Kidney capillary endothelial cell (primary cell): ENCODE measurements at places on chromosomes 7 and 10.

DNA sequence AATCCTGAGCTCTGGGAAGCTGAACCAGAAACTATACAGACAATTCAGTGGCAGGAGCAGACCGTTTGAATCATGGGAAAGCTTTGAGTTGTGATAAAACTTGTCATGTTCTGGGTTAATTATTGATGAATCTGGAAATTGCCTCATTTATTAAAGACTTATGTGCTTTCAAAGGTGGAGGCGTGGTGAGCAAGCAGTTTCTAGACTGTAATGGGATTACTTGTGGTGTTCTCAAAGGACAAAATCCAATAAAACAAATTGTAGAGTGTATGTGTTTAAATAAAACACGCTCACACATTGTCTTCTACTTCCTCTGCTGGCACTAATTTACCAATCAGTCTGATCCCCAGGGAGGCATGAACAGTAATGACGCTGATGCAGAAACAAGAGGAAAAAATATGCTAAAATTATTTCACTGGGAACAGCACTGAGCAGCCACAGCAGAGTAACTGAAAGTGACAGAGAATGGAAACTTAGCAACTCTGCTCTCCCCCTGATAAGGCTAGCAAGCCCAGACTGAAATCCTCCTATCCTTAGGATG, 25.1 kb downstream of the PARD3 start:
- DNase-seq: no peak

DNA sequence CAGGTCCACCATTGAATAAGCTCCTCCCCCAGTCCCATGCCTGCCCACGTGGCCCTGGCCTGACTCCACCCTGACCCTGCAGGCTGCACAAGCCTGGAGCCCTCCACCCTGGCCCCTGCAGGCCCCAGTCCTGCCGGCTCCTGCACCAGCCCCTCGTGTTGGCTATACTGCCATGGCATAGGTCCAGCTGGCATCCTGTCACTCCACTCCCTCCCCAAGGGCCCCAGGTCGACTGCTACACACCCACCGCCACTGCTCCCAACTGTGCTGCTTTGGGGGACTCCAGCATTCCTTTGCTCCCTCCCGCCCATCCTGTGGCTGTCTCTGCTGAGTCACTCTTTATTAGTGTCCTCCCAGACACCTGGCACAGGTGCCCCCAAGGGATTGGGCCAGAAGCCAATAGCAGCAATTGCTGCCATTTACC, 32.4 kb upstream of the HSPA12A start:
- no peak for DNase-seq

GRCh38 chr7:16028103-16028502, 341.6 kb upstream of the MEOX2 start:
- peak; percentile 90 for DNase-seq

DNA sequence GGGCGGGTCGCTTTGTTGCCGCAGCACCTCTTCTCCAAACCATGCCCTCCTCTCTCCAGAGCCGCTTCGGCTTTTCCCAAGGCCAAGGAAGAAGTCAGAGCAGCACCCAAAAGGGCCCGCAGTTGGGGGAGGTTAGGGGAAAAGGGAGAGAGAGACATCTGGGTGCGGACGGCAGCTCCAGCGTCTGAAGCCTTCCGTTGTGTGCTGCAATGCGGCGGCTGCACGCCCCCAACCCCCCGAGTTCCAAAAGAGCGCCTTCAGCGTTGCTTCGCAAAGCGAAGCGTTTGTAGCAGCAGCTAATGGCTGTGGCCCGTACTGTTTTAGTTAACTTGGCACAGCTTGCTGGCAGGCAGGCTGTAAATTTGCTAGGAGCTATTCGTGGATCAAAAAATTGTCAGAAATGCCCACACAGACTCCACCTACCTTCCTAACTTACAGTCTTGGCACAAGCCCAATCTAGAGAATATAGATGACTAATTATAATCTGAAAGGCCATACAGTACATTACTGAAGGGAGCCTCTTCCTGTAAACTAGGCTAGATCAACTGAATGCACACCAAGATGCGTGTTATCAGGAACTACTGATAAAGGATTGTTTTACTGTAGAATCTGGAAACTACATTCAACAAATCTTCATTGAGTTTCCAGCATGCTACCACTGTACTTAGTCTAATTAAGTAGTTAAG, 1.1 kb upstream of the KBTBD2 start:
- peak; percentile 87 for DNase-seq

DNA sequence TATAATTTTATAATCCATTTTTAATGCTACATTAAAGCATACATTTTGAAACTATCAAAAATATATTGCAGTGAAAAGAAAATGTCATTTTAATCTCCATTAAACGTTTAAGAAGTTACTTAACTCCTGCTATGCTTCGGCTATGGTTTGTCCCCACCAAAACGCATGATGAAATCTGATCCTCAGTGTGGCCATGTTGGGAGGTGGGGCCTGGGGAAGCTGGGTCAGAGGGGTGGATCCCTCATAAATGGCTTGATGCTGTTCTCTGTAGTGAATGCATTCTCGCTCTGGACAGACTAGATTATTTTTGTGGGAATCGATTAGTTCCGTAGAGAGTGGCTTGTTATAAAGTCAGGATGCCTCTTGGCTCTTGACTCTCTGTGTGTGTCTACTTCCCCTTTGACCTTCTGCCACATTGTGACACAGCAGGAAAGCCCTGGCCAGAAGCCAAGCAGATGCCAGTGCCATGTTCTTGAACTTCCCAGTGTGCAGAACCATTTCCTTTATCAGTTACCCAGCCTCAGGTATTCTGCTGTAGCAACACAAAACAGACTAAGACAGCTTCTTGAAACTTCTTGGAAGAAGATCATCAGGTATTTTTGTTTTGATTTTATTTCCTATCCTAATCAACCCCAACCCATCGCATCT, 77.8 kb downstream of the TCERG1L start:
- no peak for DNase-seq

DNA sequence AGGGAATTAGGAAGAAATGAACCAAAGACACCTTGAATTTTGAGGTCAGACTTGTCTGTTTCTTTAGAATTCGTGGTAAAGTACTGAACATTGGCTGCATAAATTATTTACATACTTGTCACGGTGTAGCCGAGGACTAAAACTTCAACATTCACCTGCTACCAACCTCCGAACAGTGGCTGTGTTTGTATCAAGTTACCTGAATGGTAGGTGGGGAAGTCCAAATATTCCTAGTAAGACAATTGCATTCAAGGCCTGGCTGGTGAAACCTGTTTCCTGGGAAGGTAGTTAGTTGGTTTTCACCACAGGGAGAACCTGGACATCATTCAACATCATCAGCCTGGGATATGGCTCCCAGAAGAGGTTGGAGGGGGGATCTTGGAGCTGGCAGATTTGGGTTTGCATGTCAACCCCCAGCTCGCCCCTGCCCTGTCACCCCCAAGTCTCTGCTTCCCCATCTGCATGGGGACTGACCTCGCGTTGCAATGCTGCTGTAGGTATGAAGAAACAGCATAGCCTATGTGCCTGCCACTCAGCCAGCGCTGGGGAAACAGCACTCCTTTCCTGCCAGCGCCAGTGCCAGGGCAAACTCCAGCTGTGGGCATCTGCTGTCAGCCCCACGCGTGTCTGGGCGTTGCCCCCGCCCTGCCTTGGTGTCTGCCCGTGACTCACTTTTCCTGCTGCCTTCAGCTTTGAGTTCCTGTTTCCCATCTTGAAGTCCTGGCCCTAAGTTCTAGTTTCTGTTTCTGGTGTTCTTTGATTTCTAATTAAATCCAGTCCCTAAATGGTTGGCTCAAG, 12.7 kb upstream of the LARP4B start:
- peak; percentile 67 for DNase-seq

GRCh38 chr10:133267829-133268228, 8.8 kb downstream of the ADAM8 start:
- no peak for DNase-seq

GRCh38 chr10:49219248-49219647, 31.1 kb upstream of the TMEM273 start:
- no peak for DNase-seq

GRCh38 chr7:29242265-29242664, 47.7 kb downstream of the CHN2 start:
- DNase-seq: no peak

DNA sequence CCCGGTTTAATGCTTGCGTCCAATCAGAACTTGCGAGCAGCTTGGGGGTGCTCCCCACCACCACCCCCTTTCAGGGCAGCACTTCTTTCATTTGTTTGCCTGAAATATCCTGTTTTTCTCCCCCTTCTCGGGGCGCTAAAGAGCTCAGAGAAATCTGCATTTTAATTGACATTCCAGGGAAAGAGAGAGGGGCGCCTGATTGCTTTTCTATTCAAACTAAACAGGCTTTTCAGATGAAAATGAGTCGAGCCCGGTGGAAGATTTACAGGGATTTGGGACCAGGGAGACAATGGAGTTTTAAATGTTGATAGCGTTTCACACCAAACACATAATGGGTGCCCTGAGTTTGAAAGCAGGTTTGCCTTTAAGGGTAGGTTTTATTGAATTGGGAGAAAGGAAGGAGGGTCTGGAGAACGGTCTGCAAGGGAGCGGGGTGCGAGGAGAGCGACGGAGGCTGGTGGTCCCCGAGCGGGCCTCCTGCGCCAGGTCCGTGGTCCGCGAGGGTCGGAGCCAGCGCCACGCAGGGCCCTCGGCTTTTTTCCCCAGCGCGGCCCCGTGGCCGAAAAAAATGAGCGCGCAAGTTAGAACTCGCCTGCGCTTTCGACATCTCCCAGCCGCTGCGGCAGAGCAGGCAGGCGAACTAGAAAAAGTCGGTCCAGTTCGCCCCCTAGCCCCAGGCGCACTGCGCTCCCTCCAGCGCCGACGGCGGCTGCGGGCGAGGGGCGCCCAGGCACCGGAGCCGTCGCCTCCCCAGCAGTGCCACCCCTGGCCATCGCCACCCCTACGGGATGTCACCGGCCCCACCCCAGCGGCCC, 1.3 kb downstream of the FGFR2 start:
- DNase-seq: no peak

- no peak for DNase-seq
Observed at GRCh38 chr7:24587853-24588252, 14.6 kb downstream of the PALS2 start.

DNA sequence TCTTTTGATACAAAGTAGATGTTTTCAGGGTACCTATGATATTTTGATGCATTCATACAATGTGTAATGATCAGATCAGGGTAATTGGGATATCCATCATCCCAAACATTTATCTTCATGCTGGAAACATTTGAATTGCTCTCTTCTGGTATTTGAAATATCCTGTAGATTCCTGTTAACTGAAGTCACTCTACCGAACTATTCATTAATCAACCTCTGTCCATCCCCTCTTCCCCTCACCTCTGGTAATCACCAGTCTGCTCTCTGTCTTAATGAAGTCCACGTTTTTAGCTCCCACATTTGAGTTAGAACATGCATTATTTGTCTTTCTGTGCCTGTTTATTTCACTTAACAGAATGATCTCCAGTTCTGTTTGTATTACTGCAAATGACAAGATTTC, 11.3 kb downstream of the MTG1 start:
- no peak for DNase-seq

GRCh38 chr10:59082249-59082648, 94.2 kb upstream of the PHYHIPL start:
- DNase-seq: no peak

GRCh38 chr7:107966711-107967110, 36.2 kb downstream of the LAMB1 start:
- DNase-seq: no peak

- DNase-seq: no peak
Observed at GRCh38 chr10:28781296-28781695, 104.0 kb downstream of the BAMBI start.

GRCh38 chr7:18128846-18129245, 101.2 kb upstream of the PRPS1L1 start:
- no peak for DNase-seq

DNA sequence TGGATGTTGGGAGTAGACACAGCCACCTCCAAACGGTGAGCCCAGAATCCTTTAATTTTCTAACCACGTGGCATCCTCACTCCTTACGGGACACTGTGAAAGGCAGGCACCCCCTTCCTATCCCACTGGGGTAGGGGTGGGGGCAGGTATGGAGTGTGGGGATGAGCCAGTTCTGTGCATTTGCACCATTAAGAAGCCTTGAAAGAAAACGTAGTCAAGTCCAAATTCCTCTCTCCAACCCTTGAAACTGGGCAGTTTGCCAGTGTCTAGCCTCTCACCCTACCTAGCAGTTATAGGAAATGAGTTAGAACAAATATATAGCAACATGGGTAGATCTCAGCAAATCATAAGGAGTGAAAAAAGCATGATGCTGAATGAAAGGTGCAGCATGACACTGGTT, 92.4 kb upstream of the LEP start:
- no peak for DNase-seq

DNA sequence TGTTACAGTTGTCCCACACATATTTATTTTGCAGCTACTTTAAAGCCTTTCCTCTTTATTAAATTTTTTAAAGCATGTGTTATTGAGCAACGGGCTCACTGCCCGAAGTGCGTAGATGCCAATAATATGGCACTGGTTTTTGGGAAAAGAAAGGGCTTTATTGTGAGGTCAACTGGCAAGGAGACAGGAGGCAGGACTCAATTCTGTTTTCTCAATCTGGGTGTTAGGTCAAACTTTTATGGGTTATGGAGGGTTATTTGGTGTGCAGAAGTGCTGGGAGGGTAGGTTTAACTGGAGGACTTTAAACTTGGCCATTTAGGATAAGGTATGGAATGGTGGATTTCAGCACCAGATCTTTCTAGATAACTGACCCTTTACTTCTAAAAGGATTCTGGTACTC, 183.6 kb downstream of the LRRC4 start:
- DNase-seq: no peak

GRCh38 chr10:80272793-80273522, 16.5 kb downstream of the MAT1A start:
- DNase-seq: no peak

DNA sequence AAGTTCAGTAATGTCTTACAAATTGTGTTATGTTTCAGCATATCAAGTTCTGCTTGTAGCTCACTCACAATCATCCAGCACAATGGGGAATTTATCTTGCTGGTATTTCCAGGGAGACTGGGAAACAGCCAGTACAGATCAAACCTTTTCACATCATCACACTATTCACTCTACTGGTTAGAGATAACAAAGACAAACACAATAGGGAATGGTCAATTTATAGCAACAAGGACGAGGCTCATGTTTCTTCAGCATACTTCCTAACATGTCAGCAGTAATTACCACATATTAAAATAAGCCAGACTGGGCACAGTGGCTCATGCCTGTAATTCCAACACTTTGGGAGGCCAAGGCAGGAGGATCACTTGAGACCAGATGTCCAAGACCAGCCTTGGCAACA, 38.3 kb downstream of the TOMM7 start:
- DNase-seq: no peak

DNA sequence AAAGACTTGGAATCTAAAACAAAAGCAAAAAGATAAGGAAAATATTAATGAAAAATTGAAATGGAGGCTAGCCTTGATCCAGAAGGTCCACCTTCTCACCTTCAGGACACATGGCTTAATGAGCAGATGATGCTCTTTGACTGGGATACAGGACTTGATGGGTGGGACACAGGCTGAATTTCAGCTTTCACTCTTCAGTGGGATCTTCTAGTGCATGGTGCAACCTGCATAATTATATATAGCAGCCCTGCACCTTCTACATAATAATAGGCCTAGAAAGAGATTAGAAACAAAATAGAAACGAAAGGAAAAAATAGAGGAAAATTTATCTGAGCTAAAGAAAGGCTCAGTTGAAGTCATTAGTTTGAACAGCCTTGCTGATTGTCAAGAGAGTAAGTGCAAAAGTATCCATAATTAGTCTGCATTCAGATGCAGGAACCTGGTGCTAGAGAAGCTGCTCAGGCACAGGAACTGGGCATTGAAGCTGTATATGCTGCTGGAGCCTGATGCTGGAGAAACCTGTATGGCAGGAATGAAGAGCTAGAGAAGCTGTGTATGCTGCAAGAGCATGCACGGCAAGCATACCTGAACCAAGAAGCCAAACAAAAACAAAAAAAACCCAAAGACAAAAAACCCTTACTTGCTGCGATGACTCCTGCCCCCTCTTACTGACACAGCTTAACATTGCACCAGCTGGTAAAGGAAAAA, 19.4 kb downstream of the MKLN1 start:
- DNase-seq: no peak
